ENCODE measurements at places on chromosomes 2 and 18. TPM values are rescaled to one million over a fixed set of nuclear protein-coding genes. Genes with fewer than 3 reads are reported as not detected.

CABLES1 gene
- 7.1 TPM for total RNA-seq

OTOS gene
- total RNA-seq, result not detected

CAPN14 gene
- total RNA-seq, result under 0.01 TPM

TMEM169 gene
- total RNA-seq, result 5.1 TPM

NAT8 gene
- not detected for total RNA-seq

WDCP gene
- total RNA-seq, result 14.3 TPM

KCNK3 gene
- 0.32 TPM for total RNA-seq

SLC8A1 gene
- 22.5 TPM for total RNA-seq

- DNase-seq, result no peak
These were observed 8.4 kb upstream of the GPC1 start for GRCh38 chr2:240426845-240427721.

GRCh38 chr2:102250278-102250821 is 61.0 kb upstream of the IL1RL1 start:
- no peak for DNase-seq

GRCh38 chr2:164275659-164276058 is 345.6 kb downstream of the GRB14 start:
- peak; percentile 22 for DNase-seq

GRCh38 chr18:9437021-9437437 is 38.3 kb upstream of the RALBP1 start:
- no peak for DNase-seq

DNA sequence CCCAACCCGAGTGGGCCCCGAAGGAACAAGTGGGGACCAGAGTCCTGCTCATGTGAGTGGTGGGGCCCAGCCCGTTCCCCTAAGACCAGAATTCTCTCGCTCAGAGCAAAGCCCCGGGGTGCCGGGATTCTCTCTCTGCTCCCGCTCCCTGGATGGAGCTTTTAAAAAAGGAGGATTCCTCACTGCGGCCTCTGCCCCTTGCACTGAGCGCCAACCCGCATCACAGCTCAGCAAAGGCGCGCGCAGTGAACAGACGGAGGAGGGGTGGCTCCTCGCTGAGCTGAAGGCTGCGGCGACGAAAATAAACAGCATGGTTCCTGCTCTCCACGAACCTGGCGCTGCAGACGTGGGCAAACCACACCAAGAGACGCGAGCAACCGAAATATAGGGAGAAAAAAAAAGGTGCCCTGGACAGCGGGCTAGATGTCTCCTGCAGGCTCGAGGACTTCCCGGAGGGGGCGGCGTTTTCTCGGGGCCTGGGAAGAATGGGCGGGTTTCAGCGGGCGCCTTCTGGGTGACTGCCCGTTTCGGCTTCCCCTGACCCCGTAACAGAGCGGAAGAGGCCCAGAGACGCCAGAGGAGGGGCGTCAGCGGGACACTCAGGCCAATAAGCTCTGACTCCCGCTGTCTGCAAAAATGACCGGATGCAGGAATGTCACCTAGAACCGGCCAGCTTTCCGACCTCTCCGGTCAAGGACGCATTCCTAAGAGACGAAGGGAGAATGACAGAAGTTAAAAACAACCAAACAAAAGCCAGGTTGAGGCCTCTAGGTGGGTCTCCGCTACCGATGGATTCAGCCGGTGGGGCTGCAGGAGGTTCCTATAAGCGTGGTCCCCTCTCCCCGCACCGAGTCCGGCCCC is 819 bp upstream of the KLF11 start:
- DNase-seq, result no peak

- DNase-seq, result no peak
These were observed 24.4 kb upstream of the CHMP1B start for GRCh38 chr18:11826836-11827235.

GRCh38 chr2:235850771-235851551 is 317.2 kb downstream of the GBX2 start:
- no peak for DNase-seq

GRCh38 chr18:58580078-58580477 is 48.8 kb downstream of the ALPK2 start:
- peak; percentile 66 for DNase-seq

GRCh38 chr2:140658760-140659692 is 1471.8 kb downstream of the LRP1B start:
- DNase-seq, result no peak

- no peak for DNase-seq
These were observed 13.7 kb upstream of the OTOF start for GRCh38 chr2:26491563-26492167.
